T-helper 22 cell (primary cell): ENCODE measurements at places on chromosomes 11 and 22.
A peak's percentile ranks its signal among the peaks of the same experiment; 100 is the strongest.

DNA sequence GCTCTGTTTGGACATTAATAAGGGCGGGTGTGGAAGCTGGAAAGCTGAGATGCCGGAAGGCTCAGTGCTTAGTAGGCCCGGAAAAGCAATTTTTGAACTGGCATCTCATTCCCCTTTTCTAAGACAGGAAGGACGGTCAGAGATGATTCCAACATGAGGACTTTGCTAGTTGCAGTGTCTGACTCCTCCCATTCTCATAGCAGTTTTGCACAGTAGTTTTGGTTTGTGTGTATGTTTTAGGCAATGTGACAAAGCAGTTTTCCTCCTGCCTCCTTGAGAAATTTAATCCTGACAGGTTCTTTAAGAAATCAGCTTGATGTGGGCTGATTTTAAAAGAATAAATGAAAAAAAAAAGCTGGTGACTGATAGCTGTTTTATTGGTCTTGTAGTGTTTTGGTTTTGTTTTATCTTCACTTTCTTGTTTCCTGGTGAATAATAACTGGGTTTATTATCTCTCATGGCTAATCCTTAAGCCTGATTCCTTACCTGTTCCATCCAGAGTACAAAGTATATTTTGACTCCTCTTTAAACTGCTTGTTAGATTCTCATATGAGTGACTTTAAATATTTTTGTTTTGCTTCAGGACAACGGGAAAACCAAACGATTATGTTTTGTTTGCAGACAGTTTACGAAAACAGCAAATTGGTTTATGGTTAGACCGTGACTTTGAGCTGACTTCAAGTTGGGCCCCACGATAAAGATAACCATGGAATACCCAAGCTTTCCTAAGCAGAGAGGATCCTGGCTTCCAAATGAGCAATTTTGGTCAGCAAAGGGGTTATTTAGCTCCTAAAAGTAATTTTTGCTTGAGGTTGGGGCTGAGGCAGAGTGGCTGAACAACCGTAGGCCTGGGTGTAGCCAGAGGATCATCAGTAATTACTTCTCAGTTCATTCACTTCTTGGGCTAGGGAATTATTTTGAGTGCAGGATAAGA, 3.4 kb downstream of the PTPRJ start:
- DNase-seq: no peak

GRCh38 chr11:105324156-105324555, 184.6 kb upstream of the CARD18 start:
- DNase-seq: no peak

DNA sequence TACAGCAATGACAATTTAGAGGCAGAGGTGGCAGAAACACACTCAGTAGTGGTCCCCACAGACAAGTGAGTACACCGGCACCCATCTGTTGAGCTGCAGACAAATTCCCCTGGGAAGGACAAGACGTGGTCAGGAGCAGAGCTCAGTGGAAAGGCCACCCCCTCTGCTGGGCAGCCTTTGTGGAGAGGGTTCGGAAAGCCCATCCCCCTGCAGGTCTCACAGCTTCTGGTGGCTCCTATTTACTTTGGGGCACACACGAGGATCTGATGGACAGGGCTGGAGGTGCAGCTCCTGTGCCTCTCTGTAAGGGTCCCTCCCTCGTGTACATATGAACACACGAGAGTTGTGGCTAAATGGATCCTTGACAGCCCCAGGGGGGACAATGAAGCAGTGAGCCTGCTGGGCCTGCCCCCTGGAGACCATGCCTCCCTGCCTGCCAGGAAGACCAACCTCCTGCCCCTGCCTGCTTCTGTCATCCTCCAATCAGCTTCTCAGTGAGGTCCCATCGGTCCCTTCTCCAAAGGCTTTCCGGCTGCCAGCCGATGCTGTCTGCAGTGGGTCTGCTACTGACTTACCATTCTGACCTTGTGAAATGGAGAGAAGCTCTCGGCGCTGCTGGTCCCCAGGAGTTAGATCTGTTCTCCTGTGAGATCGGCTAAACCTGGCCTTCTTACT, 161.5 kb downstream of the CACNA1I start:
- no peak for DNase-seq

- DNase-seq: no peak
Measured at GRCh38 chr11:95187723-95188122, 43.3 kb downstream of the SESN3 start.

DNA sequence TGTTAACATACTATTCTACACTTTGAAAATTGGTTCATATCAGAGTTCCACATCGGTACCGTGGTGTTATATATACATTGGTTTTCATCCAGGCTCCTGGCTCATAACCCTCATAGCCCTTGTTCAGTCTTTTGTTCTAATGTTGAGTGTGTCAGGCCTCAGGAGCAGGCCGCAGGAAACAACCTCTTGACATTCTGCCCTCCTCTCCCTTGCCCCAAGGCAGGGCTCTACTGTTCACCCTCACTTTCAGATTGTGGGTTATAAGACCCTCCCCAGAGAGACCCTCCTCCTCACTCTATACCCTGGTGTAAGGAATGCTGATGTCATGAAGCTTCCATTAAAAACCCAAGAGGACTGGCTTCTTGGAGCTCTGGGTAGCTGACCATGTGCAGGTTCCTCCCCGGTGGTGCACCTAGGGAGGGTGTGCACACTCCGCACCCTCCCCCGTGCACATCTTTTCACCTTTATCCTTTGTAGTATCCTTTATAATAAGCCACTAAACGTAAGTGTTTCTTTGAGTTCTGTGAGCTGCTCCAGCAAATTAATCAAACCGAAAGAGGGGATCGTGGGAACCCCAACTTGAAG, 12.1 kb downstream of the SSH3 start:
- no peak for DNase-seq

GRCh38 chr11:23179609-23180008, 319.3 kb upstream of the CCDC179 start:
- DNase-seq: no peak

GRCh38 chr11:69209038-69209350, 53.3 kb downstream of the SMIM38 start:
- no peak for DNase-seq

DNA sequence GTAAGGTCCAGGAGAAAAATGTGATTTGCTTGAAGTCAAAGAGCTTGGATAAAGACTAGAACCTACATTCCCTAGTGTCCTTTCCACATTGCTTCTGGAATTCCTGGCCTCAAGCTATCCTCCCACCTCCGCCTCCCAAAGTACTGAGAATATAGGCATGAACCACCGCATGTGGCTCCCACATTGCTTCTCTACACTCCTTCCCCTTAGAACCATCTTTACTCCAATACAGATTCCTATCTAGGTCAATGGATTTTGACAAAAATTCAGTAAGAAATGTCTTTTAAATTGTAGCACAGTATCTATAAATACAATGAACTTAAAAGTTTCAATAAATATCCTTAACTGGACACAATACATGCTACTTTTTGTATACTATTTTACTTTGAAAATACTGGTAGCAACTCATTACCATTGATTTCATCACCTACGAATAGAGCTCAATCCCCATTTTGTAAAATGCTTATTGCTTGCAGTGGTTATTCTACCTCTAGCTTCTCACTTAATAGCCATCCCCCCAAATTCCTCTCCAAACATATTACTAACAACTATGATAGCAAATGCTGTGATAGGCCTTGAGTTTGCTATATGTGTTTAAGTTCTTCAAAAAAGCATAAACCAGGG, 53.4 kb downstream of the GAB2 start:
- no peak for DNase-seq

GRCh38 chr11:46392421-46393230, 1.1 kb upstream of the CHRM4 start:
- DNase-seq: peak; percentile 45

DNA sequence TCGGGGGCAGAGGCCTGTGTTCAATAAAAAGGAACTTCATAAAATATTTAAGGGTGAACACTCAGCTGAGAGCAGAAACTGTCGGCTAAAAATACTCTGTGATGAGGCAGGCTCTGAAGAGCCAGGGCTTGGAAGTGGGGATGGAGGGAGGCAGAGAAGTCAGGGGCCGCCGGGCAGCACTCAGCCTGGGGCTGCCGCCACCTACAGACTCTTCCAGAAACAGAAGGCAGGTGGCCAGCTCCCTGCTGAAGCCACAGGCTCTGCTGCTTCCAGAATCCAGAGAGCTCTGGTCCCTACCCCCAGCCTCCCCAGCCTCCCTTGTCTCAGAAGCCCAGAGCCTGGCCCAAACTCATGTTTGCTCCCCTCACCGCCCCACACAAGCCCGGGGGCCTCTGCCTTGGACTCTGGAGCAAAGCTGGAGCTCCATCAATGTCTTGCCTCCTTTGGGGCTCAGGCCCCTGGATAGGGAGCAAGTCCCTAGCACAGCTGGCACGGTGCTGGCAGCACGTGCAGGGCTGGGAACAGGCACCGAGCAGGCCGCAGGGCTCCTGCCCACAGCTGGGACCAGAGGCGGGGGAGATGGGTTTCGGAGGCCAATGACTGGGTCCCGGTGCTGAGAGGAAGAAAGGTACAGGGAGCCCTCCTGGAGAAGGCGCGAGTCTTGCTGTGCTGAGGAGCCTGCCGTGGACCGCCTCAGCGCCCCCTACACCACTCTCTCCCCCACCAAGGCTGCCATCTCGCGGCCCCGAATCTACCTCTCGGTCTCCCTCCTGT, 8.2 kb downstream of the LRFN4 start:
- no peak for DNase-seq
